Fibroblast of mammary gland (primary cell): ENCODE measurements at places on chromosomes 7 and 10.
A peak's percentile ranks its signal among the peaks of the same experiment; 100 is the strongest.

DNA sequence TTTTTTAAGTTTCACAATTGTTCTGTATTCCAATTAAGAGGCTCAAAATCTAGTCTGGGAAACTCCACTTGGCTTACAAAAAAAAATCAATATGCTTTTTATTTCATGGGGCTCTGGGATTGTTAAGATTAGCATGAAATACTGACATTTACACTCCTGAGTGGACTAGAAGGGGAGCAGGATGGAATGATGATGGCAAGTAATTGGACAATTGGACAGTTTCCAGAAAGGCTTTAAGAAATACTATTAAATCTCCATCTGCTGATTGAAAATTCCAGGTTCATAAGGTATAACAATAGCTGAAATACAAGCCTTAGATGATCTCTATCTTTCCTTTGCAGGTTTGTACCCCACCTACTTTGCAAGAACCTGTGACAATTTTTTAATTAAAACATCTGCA is 184.4 kb downstream of the LRRTM3 start:
- no peak for DNase-seq

- no peak for DNase-seq
Observed at GRCh38 chr7:70529436-70529835, 602.5 kb upstream of the GALNT17 start.

GRCh38 chr10:71737001-71737833 is 17.6 kb upstream of the C10orf105 start:
- DNase-seq, result no peak

GRCh38 chr7:16078076-16078952 is 343.0 kb downstream of the CRPPA start:
- peak; percentile 75 for DNase-seq

- DNase-seq, result no peak
Observed at GRCh38 chr10:13787015-13787421, 200.3 kb downstream of the PRPF18 start.

DNA sequence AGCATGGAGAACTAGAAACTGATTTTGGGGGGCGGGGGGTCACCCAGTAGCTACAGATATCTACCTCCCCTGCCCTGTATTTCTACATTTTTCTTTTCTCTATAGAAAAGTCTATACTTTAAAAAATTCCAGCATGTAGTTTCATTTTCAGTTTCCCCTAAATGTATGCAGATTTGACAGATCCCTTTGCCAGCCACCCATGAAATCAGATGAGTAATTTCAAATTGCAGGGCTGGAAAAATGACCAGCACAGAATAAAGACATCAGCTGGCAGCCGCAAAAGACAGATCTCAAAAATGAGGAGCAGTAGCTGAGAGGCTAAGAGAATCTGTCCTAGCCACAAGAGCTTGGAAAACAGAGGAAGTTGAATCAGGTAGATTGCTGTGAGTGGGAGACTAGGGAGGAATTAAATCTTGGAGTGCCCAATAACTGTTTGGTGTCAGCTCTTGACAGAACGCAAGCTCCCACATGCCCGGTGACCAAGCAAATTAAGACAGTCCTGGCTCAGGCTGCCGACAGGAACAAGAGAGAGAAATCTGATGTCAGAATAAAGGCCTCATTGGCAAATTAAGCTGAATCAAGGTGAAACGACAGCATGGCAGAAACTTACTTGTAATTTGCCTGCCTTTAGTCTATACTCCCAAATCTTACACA is 24.5 kb downstream of the ADRB1 start:
- DNase-seq, result no peak

- DNase-seq, result no peak
Observed at GRCh38 chr7:98291717-98292116, 10.2 kb downstream of the BRI3 start.

DNA sequence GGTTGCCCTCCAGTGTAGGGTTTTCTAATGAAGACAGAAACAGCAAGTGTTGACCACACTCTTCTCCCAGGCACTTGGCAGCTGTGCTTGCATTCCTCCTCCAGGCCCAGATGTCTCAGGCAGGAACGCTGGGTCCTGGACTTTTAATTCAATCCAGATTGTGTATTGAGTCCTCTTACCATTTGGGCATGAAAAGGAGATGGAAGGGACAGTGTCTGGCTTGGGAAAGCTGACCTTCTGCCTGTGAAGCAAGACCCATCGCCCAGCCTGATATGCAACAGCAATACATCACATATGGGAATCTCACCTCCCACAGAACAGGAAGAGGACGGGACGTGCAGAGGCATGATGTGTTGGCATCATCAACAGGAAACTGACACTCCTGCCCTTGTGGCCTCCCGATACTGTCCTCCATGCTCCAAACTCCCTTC is 174.4 kb upstream of the LYZL2 start:
- peak; percentile 99 for DNase-seq

GRCh38 chr7:139699640-139700504 is 77.9 kb downstream of the HIPK2 start:
- DNase-seq, result no peak

- peak; percentile 89 for DNase-seq
Observed at GRCh38 chr7:151491859-151492258, 27.8 kb downstream of the RHEB start.

DNA sequence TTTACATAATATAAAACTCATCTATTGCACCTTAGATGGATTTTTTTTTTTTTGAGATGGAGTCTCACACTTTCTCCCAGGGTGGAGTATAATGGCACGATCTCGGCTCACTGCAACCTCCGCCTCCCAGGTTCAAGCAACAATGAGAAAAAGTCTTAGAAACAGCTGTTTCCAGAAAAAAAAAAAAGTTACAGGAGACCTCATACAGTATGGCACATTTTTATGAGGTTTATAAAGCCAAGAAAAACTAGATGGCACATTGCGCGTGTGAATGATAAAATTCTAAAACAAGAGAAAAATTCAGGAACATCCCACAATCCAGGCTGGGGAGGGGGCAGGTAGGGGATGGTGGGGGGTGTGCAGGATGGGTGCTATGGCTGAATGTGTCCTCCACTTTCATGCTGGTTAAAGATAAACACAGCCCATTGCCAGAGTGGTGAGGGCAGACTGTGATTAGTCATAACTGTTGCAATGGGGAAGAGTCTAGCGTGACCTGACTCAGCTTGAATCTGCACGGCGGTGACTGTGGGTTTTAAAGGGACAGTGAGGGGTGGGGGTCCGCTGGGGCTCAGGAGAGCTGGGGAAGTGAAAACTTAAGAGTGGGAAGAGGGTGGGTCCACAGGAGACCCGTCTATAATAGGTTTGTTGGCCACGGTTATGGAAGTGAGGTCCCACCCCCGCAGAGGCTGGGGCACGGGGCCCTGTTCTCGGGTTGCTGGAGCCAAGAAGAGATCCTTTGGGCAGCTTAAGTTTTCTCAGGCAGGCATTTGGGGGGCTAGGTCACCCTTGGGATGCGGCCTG is 11.9 kb upstream of the LRRC27 start:
- peak; percentile 90 for DNase-seq

DNA sequence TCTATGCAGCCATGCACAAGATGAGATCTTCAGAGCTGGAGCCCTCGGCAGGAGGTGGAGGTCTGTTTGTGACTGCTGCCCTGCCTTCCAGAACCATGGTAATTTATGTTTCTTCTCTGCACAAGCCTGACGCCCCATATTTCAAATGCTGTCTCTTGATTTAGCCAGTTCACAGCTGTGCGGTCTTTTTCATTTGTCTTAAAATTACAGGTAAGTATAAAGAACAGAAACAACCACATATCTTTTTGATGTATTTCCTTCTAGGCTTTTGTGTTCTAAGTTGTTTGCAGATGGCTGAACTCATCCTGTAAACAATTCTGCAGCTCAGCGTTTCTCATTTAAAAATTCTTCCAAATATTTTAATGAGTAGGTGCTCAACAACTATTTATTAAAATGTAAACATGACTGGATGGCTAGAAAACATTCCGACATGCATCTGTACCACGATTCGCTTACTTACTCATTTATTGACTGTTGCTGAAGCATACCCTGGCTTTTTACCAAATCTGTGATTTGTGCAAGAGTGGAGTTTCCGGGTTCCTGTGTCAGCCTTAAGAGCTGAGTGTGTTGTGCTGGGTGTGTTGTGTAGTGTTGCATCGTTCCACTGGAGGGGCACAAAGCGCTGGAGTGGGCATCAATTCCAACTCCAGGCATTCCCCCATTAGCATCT is 58.9 kb downstream of the PIP4K2A start:
- DNase-seq, result peak; percentile 88

DNA sequence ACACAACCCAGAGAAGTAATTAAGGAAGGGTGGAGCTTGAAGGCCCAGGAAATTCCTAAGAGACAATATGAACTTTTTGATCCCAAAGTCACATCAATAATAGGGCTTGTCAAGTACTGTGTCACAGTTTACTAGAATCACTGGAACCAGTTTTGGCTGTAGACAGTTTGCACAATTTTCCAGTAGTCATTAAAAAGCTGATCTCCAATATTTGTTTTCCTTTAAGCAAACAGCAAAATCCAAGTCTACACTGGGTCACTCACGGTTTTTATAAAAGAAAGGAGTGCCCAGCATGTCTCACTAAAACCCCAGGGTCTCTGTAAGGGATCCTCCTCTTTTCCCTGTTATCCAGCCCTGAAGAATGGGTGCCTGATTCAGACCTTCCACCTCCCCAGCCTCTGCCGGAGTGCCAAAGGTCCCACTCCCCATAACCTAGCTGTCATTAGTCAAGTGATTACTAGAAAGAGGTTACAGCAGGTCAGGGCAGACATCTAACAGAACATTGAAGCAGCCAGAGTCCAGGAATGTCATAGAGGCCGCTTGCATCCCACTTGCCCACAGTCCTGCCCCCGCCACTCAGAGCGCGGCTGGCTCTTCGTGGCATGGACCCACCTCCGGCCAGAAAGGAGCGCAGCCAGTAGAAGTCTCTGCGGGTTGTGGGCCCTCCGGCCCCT is 552 bp downstream of the SLC25A16 start:
- DNase-seq, result no peak

GRCh38 chr10:100774223-100774622 is 28.8 kb downstream of the PAX2 start:
- DNase-seq, result no peak

GRCh38 chr7:68078157-68078710 is 1081.6 kb downstream of the TYW1 start:
- no peak for DNase-seq

GRCh38 chr7:157481389-157481788 is 144.6 kb downstream of the DNAJB6 start:
- no peak for DNase-seq

GRCh38 chr7:137546009-137546408 is 202.5 kb upstream of the PTN start:
- DNase-seq, result no peak

- no peak for DNase-seq
Observed at GRCh38 chr10:54702583-54703485, 98.2 kb downstream of the PCDH15 start.

DNA sequence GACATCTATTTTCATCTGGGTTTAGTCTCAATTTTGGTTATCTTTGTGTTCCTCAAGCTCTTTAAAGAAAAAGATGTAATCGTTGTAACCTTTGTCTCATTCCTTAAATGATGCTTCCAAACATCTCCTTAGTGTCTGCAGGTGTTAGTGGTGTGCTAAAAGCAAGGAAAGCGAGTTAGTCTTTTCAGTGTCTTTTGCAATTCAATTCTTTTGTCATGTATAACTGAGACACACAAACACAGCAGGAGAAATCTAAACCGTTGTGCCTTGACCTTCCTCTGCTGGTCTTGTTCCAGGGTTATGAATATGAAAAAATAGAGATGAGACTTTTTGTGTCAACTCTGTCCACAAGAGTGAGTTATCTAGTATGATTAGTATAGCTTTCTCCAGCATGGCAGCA is 40.7 kb downstream of the PIK3CG start:
- no peak for DNase-seq

- peak; percentile 92 for DNase-seq
Observed at GRCh38 chr10:21329995-21330627, 195.4 kb downstream of the SKIDA1 start.

DNA sequence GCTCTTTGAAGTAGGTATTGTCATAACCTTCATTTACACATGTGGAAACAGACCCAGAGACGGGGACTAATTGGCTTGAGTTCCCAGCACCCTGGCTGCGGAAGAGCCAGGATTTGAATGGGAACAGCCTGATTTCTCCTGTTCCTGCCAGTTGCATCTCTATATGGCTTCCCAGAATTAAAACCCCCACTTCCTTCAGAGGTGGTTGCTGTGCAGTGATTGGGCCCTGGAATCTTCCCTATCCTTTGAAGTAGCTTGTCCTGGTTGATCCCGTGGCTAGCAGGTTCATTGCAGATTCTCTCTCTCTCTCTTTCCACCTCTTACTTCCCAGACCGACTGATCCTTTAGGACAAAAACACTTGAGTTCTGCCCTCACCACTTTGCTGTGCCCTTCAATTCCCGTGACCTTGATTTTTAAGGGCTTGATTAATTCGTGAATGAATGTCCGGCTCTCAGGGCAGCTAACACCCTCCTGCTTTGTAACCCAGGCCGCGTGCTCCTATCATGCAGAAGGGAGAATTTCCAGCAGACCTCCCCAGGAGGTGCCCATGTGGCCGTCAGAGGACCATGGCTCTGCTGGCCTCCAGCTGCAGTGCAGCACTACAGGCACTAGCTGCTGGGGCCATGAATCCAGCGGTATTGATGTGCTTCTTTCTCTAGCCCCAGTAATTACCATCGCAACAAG is 120.6 kb upstream of the AGK start:
- no peak for DNase-seq
